ENCODE measurements at places on chromosomes 13 and 19. TPM values are rescaled to one million over a fixed set of nuclear protein-coding genes. Genes with fewer than 3 reads are reported as not detected.

Gene DAPK3
- total RNA-seq, result 71.5 TPM

Gene POLD1
- total RNA-seq, result 56.6 TPM

Gene HRC
- 28.8 TPM for total RNA-seq

Gene BRME1
- 4.2 TPM for total RNA-seq

Gene FOXO1
- total RNA-seq, result 23.8 TPM

Gene AMER2
- 0.35 TPM for total RNA-seq

Gene GNG14
- total RNA-seq, result not detected

Gene ZNF132
- 11.8 TPM for total RNA-seq

Gene ZFR2
- total RNA-seq, result 0.41 TPM

Gene C19orf85
- not detected for total RNA-seq

Gene RASGRP4
- total RNA-seq, result 2.7 TPM

All from metanephros (tissue), 2 donors.